ENCODE measurements at places on chromosomes 12 and 14. TPM values are rescaled to one million over a fixed set of nuclear protein-coding genes. Genes with fewer than 3 reads are reported as not detected.

DNA sequence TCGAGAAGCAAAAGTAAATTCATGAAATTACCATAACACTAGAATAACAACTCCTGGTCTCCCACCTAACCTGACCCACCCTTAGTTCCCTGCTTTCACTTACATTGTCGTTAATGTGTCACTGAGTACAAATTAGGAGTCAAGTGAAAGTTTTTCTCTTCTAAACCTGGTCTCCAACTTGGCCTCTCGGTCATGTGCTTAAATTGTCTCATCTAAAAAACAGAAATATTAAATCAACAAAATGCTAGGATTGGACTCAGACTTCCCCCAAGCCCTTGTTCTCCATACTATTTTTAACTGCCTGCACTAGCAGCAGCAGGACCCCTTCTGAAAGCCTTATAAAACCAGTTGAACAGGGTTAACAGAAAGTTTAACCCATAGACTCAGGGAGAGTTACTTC is 1.8 kb upstream of the BTG1 start:
- no peak for DNase-seq
- peak overlapping the region; percentile 97 for H3K27ac ChIP-seq
- peaks cover 17% of the 10 kb centered on the region for H3K36me3 ChIP-seq
- peak overlapping the region; percentile 99 for H3K4me3 ChIP-seq
- H3K27me3 ChIP-seq: no peaks in the 10 kb centered on the region

GRCh38 chr14:29820785-29821184 is 106.9 kb downstream of the PRKD1 start:
- H3K4me3 ChIP-seq: no peak overlapping the region
- H3K4me1 ChIP-seq: peaks cover 6% of the 10 kb centered on the region
- no peak overlapping the region for H3K27ac ChIP-seq
- no peaks in the 10 kb centered on the region for H3K27me3 ChIP-seq

DNA sequence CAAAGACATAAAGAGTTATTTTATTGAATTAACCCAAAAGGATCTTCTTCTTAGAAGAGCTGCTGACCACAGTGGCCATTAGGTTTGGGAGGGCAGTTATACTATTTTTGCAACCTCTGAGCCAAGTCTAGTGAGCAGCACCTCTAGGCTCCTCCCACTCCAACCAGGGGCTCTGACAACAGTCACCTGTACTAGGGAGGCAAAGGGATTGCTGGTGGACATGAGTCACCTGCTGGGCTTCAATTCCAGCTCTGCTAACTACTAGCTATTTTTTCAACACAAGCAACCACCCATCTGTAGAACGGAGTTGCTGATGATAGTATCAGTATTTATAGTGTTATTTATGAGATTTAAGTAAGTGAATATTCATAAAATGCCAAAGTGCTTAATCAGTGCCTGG is 166.0 kb downstream of the KLHL28 start:
- H3K4me1 ChIP-seq: no peaks in the 10 kb centered on the region
- no peak overlapping the region for H3K4me3 ChIP-seq
- peaks cover 2% of the 10 kb centered on the region for H3K27me3 ChIP-seq
- H3K36me3 ChIP-seq: no peaks in the 10 kb centered on the region
- DNase-seq: no peak

Gene SSPN
- total RNA-seq: 23.3 TPM

- no peak overlapping the region for H3K4me3 ChIP-seq
- H3K27ac ChIP-seq: no peak overlapping the region
- no peak for DNase-seq
- peaks cover 4% of the 10 kb centered on the region for H3K4me1 ChIP-seq
Measured at GRCh38 chr14:20503898-20504297, 1.4 kb upstream of the RNASE10 start.

GRCh38 chr12:96658075-96658474 is 168.7 kb downstream of the CFAP54 start:
- no peaks in the 10 kb centered on the region for H3K4me1 ChIP-seq
- no peak overlapping the region for H3K27ac ChIP-seq
- H3K27me3 ChIP-seq: no peaks in the 10 kb centered on the region
- DNase-seq: no peak

DNA sequence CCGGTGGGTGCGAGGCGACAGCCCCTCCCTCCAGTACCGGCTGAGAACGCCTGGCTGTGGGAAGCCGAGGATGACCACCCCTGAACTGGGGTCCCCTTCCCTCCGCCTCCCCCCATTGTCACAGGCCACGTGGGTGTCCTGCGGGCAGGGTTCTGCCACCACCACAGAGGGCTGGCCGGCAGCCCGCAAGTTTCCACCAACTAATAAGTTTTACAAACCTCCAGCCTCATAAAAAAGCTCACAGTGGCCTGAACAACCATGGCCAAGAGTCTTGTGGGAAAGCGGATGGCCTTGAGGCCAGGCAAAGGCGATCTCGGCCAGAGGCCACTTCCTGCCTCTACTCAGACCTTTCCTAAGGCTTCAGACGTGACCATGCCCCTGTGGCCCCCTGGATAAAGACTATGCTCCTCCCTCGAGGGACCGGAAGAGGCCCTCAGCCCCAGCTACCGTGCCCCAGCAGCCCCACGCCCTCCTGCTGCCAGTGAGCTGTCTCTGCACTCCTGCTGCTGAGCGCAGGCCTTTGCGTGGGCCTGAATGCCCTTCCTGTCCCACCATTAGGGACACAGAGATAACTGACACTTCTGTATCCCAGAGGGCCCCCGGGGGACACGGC is 46.1 kb upstream of the DLK1 start:
- H3K36me3 ChIP-seq: no peaks in the 10 kb centered on the region
- H3K27me3 ChIP-seq: no peaks in the 10 kb centered on the region
- no peak for DNase-seq
- peak overlapping the region; percentile 95 for H3K27ac ChIP-seq
- no peak overlapping the region for H3K4me3 ChIP-seq

DNA sequence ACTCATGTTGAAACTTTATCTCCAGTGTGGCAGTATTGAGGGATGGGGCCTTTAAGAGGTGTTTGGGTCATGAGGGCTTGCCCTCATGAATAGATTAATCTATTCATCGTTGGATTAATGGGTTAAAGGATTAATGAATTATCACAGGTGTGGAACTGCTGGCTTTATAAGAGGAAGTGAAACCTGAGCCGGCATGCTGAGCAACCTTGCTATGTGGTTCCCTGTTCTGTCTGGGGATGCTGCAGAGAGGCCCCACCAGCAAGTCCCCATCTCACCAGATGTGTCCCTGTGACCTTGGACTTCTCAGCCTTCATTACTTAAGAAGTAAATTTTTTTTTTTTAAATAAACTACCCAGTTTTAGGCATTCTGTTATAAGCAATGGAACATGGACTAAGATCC is 109.6 kb downstream of the DYRK2 start:
- no peaks in the 10 kb centered on the region for H3K36me3 ChIP-seq
- no peak for DNase-seq
- H3K27ac ChIP-seq: no peak overlapping the region
- H3K27me3 ChIP-seq: no peaks in the 10 kb centered on the region
- H3K4me3 ChIP-seq: no peak overlapping the region

DNA sequence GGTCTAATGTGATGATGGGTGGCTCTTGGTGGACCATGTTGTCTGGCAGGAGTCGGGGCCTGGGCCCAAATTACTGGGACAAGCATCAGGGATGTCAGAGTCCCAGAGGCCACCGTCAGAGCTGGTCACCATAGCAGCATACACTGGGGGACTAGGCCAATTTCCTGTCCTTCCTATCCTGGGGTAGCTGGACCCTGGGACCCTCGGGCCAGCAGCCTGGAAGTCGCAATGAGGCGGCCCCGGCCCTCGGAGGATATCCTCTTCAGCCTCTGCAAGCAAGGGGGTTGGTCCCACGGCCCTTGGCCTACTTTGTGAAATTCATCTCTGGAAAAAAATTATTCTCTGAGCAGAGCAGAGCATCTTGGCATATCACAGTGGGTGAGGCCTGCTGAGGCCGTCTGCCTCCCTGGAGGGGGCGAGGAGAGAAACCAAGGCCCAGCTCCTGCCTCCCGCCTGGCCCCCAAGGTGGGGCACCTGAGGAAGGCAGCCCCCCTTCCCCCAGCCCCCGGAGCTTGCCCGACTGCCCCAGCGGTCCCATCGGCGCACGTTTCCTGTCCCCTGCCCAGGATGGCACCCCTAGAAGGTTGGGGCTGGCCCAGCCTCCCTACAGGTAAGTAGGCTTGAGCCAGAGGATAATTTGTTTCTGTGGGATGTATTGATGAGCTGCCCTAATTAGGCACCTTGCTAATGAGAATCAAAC is 135.0 kb upstream of the MYL2 start:
- H3K36me3 ChIP-seq: no peaks in the 10 kb centered on the region
- DNase-seq: no peak
- no peaks in the 10 kb centered on the region for H3K27me3 ChIP-seq

Gene ITPK1
- 32.8 TPM for total RNA-seq

GRCh38 chr14:63770187-63770807 is 42.4 kb upstream of the SGPP1 start:
- no peak overlapping the region for H3K27ac ChIP-seq
- no peaks in the 10 kb centered on the region for H3K36me3 ChIP-seq
- H3K4me3 ChIP-seq: no peak overlapping the region
- no peak for DNase-seq
- peaks cover 4% of the 10 kb centered on the region for H3K27me3 ChIP-seq

Gene FOXM1
- 17.4 TPM for total RNA-seq

Gene PMCH
- total RNA-seq: not detected

Gene CARMIL3
- total RNA-seq: 0.31 TPM

DNA sequence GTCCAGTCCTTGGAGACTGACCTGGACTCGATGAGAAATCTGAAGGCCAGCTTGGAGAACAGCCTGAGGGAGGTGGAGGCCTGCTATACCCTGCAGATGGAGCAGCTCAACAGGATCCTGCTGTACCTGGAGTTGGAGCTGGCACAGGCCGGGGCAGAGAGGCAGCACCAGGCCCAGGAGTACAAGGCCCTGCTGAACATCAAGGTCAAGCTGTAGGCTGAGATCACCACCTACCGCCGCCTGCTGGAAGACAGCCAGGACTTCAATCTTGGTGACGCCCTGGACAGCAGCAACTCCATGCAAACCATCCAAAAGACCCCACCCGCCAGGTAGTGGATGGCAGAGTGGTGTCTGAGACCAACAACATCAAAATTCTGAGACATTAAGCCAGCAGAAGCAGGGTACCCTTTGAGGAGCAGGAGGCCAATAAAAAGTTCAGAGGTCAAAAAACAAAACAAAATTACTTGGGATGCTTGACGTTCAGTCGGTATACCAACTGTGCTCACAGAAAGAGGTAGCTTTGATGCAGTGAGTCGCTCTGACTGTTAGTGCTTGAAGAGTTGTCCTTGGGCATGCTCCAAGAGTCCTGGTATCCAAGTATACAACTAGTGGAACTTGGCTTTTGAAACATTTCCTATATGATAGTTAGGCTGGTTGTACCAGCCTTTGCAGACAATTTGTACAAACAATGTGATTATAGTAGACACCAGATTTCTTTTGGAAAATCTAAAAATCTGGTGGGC is 4.8 kb downstream of the MED6 start:
- peaks cover 30% of the 10 kb centered on the region for H3K36me3 ChIP-seq
- no peak overlapping the region for H3K27ac ChIP-seq
- H3K27me3 ChIP-seq: no peaks in the 10 kb centered on the region
- peaks cover 21% of the 10 kb centered on the region for H3K4me1 ChIP-seq
- no peak overlapping the region for H3K4me3 ChIP-seq
- no peak for DNase-seq

DNA sequence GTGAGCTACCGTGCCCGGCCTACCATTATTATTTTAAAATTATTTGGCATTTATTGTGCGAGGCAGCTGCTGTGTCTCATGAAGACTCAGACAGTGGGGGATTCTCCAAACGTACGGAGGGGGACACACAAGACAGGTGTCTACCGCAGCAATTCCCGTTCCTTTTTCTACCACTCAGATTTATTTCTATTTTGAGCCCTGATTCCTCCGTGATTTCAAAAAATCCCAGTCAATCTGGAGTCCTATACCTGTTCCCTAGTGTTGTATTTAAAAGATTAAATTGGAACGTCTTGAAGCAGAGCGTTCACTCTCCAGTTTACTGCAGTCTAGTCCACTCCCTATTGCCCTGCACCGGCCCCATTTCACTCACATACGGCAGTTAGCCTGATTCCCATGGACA is 97.9 kb downstream of the AACS start:
- peaks cover 8% of the 10 kb centered on the region for H3K27me3 ChIP-seq
- no peak overlapping the region for H3K27ac ChIP-seq
- no peaks in the 10 kb centered on the region for H3K36me3 ChIP-seq
- no peaks in the 10 kb centered on the region for H3K4me1 ChIP-seq
- H3K4me3 ChIP-seq: no peak overlapping the region

- peak overlapping the region; percentile 18 for H3K27ac ChIP-seq
- H3K36me3 ChIP-seq: peaks cover 15% of the 10 kb centered on the region
- DNase-seq: no peak
- H3K4me1 ChIP-seq: peaks cover 24% of the 10 kb centered on the region
Measured at GRCh38 chr14:71331403-71331802, 424.1 kb downstream of the PCNX1 start.

Gene IL23A
- not detected for total RNA-seq

Gene SERPINA5
- not detected for total RNA-seq

DNA sequence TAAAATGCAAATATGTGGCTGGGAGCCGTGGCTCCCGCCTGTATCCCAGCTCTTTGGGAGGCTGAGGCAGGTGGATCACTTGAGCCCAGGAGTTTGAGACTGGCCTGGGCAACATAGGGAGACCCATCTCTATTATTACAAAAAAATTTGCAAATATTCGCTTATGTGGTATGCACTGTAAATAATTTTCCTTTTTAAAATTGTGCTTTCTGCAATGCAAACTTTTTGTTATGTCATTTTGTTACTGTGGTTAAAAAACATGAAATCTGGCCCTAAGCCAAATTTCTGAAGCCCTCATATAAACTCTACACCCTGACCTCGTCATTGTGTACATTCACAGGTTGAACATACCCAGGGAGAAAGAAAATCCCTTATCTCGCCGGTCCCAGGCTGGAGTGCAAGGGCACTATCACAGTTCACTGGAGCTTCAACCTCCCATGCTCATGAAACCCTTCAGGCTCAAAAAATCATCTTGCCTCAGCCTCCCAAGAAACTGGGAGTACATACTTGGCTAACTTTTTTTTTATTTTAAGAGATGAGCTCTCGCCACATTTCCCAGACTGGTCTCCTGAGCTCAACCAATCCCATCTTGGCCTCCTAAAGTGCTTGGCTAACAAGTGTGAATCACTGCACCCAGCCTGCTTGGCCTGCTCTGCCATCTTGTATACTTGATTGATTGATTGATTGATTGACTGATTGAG is 24.7 kb downstream of the TRAPPC6B start:
- H3K27ac ChIP-seq: no peak overlapping the region
- peaks cover 42% of the 10 kb centered on the region for H3K36me3 ChIP-seq
- DNase-seq: no peak

- H3K27me3 ChIP-seq: no peaks in the 10 kb centered on the region
- H3K36me3 ChIP-seq: no peaks in the 10 kb centered on the region
- no peak for DNase-seq
- no peak overlapping the region for H3K4me3 ChIP-seq
- peaks cover 15% of the 10 kb centered on the region for H3K4me1 ChIP-seq
Measured at GRCh38 chr12:76921891-76922664, 43.3 kb upstream of the CSRP2 start.

Gene MYO1A
- total RNA-seq: not detected

- DNase-seq: peak; percentile 80
- no peaks in the 10 kb centered on the region for H3K27me3 ChIP-seq
- no peak overlapping the region for H3K27ac ChIP-seq
- H3K36me3 ChIP-seq: no peaks in the 10 kb centered on the region
- H3K4me3 ChIP-seq: no peak overlapping the region
- no peaks in the 10 kb centered on the region for H3K4me1 ChIP-seq
Measured at GRCh38 chr14:105738638-105739037, 212.3 kb downstream of the TMEM121 start.
